ENCODE measurements at places on chromosomes 7 and 10.

DNA sequence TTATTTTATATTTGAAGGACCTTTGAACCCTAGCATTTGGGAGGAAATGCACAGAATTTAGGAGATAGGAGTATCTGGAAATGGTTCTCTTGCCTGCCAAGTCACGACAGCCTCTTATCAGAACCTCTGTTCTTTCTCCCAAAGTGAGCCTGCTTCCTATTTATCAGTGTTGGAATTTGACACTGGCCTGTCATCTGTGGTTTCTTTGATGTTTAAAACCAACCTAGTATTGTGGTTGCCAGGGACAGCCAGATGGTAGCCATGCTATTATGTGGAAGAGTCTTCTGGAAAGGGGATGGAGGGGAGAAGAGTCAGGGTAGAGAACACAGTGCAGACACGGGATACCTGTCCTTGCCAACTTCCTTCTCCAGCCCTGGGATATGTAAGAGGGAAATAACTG, 21.1 kb downstream of the ZNF282 start:
- no peak for DNase-seq

- no peak for DNase-seq
These were observed 27.5 kb upstream of the NME8 start for GRCh38 chr7:37820708-37821468.

DNA sequence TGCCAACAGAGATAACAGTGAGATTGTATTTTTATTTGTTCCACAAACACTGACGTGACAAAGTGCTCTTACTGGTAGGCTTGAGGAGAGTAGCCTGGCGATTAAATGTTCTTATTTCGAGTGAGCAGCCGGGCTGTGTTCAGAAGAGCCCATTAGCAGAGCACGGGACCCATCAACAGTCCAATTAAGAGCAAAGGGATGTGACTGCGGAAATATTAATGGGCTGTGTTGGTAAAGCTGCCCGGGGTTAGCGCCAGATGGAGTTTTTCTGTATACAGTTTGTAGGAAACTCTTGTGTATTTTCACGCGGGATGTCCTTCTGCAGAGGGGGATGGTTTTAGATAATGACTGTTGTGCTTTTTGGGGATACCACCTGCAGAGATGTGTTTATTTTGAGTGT, 104.3 kb downstream of the KIAA1217 start:
- no peak for DNase-seq

GRCh38 chr7:2227699-2228098, 5.0 kb downstream of the MAD1L1 start:
- no peak for DNase-seq

- DNase-seq: no peak
These were observed 238.7 kb downstream of the MAD1L1 start for GRCh38 chr7:1993776-1994740.

DNA sequence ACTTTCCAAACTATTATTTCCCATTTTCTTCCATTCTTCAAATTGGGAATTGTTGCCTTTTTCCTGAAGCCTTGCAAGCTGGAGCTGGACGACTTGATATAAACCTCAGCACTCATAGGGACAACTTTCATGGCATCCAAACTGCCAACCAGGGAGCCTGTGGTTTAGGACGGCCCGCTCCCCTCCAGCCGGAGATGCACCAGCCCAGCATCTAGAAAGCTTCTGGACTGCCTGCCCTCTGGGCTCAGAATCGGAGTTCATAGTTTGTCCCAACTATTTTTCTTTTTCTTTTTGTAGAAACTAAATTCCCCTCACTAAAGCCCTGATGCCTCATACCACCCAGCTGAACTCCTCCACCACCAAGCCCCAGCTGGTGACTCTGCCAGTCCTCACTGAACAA, 200.3 kb downstream of the DNAJB6 start:
- no peak for DNase-seq

GRCh38 chr7:156178857-156179256, 366.6 kb upstream of the SHH start:
- DNase-seq: no peak

DNA sequence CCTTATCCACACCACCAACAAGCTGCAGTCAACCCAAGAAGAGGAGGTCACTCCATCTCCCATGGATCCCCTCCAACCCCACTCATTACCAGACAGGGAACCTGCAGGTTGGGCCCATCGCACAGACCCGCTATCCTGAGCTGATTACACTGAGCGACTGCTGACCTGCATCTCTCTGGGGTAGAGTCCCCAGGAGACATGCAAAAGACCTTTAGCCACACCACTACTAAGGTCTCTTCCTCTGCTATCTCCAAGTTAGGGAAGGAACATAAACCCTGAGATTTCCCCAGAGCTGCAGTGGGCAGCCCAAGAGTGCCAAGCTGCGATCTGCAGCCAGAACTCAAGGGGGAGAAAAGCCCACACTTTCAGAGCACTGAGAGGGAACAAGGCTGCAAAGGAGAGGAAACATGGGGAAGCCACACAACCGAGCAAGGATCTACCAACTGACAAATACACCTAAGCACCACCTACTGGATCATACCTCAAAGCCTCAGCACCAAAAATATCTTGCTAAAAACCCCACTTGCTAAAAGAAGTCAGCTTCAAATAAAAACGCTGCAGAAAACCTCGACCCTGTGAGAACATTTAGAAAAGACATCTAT, 298.2 kb downstream of the SORCS1 start:
- no peak for DNase-seq

- DNase-seq: no peak
These were observed 1.8 kb upstream of the CSGALNACT2 start for GRCh38 chr10:43136432-43136831.

DNA sequence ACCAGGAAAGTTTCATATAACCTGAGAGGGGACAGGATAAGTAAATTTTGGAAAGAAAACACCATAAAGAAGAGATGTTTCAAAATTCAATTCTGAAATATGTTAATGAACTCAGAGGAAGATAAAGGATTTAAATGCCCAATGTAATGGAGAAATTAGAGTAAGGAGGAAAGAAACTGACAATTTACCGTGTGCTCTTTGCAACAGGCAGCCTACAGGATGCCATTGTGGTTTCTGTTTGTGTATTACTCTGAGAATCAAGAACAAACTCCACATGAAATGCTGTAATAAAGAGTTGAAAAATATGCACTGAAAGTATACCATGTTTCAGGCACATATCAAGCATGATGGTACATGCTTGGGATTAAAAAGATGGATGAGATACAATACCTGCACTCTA, 44.8 kb upstream of the GLCCI1 start:
- no peak for DNase-seq

- no peak for DNase-seq
These were observed 92.3 kb downstream of the BMS1 start for GRCh38 chr10:42874713-42875387.

DNA sequence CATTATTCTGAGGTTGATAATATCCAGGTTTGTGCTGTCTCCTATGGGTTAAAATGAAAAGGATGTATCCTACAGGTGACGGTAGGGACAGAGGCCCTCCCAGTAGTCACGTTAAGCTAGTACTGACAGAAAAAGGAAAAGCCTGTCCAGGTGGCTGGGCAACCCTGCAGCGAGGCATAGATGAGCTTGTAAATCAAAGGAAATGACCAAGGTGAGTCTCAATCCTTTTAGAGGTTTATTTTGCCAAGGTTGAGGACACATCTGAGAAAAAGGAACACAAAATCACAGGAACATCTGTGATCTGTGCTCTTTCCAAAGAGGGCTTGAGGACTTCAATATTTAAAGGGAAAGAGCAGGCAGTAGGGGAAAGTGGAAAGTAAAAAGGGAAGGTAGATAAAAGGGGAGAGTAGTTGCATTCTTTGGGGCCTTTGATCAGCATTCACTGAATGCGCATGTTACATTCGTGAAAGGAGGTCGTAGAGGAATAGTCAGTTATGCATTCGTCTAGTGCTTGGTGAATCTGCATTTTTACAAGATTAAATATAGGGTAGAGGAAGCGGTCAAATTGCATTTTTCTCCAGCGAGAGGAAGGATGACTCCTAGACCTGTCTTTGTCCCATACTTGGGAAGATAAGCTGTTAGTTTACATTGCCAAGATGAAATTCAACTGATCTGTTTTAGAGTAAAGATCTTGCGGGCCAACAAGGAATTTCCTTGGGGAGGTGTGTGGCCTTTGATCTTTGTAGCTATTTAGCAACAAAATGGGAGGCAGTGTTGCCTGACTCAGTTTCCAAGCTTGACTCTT, 884 bp upstream of the GSTO1 start:
- no peak for DNase-seq

- DNase-seq: no peak
These were observed 95.4 kb downstream of the ELMO1 start for GRCh38 chr7:37352974-37353948.

DNA sequence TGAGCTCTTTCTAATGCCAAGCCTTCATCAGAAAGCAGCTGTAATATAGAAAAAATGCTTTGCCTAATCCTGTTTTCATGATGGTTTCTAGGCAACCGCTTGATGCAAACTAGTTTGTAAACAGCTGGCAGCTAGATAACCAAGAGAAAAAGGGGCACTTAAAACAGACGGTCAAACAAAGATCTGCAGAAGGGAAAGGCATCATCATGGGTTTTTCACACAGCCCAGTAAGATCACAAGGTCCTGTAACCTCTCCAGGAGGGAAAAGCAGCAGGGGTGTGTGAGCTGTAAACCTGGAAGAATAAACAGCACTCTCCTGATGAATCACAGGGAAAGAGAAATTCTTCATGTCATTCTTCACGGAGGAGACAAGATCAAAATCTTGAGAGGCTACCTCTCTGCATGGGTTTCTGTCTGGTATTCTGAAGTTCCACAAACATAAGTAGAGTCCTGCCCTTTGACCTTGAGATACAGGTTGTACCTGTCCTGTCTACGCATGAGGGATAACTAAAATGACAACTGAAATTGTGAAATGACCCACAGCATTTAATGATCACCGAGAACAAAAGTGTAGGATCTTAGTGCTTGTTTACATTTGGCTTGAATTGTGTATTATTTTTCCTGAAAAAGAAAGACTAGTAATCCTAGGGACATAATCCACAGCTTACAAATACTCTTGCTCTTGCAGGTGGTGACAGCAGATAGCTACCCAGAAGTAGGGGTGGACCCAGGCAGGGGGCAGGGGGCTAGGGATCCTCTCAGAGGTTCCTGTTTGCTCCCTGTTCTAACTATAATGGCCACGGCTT, 48.0 kb downstream of the CREB3L2 start:
- DNase-seq: peak; percentile 93

DNA sequence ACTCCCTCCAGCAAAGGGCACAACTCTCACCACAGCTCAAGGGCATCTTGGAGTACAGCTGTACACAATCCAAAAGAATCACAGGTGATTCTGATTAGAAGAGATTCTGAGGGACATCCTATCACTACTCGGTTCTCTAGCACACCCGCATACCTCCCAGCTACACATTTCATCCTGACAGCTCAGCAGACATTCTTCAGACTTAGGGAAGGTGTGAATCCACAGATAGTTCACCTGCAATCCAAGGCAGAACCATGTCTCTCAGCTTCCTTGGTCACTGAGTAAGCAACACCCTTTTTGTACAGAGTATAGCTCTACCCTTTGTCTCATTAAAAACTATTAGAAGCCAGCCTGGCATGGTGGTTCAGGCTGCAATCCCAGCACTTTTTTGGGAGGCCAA, 26.8 kb upstream of the FBXW4 start:
- no peak for DNase-seq

DNA sequence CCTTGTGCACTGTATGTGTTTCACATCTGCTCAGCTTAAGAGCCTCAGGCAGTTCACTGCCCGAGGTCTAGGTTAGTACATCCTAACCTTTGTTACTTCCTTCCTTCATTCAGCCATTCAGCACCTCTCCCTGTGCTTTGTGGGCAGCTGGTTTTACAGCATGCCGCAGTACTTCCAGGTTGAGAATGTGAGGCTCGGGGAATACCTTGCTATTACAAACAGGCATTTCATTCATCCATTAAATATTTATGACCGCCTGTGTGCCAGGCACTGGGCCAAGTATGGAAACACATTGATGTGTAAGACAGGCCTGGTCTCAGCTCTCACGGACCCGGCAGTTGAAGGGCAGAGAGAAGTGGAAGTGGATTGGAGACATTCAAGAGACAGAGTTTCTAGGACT, 82.4 kb downstream of the SHH start:
- DNase-seq: peak; percentile 86

- no peak for DNase-seq
These were observed 72.9 kb downstream of the AKAP9 start for GRCh38 chr7:92013611-92014010.

DNA sequence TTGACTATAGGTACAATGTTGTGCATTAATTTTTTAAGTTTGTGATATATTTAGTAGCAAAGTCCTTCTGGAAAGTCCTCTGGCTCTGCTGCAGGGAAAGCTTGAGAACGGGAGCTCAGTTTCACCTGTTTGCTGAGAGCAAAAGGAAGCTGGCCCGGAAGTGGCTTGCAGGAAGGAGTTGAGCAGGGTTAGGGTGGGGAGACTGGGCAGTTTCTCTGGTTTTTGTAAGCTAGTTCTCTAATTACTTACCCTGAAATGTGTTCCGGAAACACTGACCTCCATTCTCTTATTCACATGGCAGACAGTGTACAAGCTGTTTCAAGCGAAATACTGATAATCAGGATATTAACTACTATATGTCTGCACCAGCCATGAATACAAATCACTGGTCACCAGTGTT, 22.3 kb downstream of the MAP3K8 start:
- DNase-seq: no peak

DNA sequence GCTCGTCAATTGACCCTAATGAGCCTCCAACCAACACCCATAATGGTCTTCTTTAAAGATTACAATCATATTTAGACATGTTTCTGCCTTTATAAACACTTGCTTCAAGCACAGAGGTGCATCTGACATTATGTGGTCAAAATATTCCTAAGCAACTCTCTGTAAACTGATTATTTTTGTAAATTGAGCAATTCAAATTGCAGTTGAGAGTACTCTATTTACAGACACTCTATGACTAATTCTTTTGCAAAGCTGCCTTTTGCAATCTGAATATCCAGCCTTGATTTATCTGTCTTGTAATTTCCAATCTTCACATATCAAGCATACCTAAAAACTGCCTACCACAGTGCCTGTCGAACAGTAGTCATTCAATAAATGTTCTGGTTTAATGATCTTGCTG, 112.0 kb downstream of the PDE1C start:
- peak; percentile 45 for DNase-seq

GRCh38 chr7:99218406-99219184, 10.7 kb upstream of the KPNA7 start:
- no peak for DNase-seq

- no peak for DNase-seq
These were observed 177.9 kb downstream of the PLXNA4 start for GRCh38 chr7:132398253-132398925.

GRCh38 chr7:17500736-17501135, 202.3 kb downstream of the AHR start:
- DNase-seq: no peak

Data from renal cortical epithelial cell (primary cell).